ENCODE measurements at places on chromosomes 12 and 14.

DNA sequence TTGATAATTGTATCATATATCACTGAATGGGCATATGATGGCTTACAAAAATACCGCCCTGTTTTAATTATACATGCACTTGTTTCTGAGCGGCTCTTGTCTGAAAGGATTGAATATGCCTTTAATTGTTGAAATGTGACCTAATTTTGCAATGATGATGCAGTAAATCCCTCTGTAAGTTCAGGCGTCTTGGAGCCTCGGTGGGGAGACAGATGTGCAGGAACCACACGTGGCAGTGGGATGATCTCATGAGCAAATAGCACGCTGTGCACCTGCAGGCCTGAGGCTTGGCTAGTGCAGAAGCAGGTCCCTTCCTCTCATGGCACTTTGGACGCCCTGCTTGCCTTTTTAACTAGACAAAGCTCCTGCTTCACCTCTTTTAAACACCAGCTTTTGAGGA, 49.3 kb upstream of the ASPG start:
- no peak for DNase-seq

DNA sequence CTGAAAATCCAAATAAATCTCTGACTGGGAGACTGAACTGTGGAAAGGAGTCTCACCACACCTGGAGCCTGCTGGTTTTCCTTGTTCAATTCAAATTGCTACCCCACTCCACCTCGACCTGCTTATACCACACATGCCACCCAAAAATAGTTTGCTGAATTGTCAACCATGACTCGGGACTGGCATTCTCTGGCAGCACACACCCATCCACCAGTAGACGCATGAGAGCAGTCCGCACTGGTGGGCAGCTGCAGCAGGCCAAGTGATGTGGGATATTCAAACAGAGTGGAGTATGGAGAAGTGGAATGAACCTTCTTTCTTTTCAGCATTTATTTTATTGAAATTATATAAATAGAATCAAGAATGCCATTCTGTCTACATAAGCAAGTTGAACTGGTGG, 38.7 kb upstream of the SYCP3 start:
- DNase-seq = no peak

DNA sequence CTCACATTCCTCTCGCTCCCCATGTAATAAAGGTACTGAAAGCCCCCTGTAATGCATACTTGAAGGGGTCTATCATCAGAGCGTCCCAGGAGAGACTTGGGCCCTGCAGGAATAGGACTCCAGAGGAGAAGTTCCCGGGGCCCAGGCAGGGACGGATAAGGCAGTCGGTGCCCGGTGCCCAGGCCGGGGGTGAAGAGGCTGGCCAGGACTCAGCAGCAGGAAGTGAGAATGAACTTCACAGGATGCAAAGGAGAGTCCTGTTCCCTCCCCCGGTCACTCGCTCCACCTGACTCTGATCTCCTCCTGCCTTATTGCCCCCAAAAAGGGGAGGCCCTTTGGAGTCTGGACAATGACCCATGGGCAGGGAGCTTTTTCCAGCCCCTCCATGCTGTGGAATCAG, 40.2 kb downstream of the LRRC74A start:
- no peak for DNase-seq

DNA sequence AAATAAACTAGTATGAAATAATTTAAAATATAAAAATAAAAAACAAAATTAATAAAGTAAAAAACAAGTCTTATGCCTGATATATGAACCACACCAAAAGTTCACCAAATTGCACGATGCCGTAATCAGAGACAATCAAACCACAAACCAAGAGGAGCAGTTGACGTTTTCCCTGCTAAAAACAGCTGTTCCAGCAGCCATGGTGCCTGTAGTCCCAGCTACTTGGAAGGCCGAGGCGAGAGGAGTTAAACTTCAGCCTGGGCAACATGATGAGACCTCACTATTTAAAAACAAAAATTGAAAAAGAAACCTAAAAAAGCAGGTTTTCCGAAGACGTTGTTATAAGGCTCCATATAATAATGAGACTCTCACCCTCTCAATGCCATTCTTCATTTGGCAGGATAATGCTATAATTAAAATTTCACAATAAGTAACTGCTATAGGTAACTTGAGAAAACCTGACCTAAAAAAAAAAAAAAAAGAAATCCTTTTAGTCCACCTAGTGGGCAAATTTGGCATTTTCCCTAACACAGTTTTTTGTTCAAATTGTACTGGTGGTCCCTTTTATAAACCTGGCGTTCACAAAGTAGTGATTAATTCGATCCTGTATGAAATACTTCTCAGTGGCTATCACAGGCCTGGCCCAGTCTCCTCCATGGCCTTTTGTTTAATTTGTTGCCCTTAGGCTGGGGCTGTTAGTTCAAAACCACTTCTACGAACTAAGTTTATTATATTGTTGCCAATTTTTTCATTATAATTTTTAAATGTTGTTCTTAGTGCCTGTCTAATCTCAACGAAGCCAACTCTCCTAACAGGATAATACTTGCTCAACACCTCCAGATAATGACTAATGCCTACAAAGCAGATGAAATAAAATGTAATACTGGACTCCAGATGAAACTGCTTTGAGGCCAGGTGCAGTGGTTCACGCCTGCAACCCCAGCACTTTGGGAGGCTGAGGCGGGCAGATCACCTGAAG, 62.1 kb downstream of the TNFAIP2 start:
- DNase-seq = peak; percentile 67

DNA sequence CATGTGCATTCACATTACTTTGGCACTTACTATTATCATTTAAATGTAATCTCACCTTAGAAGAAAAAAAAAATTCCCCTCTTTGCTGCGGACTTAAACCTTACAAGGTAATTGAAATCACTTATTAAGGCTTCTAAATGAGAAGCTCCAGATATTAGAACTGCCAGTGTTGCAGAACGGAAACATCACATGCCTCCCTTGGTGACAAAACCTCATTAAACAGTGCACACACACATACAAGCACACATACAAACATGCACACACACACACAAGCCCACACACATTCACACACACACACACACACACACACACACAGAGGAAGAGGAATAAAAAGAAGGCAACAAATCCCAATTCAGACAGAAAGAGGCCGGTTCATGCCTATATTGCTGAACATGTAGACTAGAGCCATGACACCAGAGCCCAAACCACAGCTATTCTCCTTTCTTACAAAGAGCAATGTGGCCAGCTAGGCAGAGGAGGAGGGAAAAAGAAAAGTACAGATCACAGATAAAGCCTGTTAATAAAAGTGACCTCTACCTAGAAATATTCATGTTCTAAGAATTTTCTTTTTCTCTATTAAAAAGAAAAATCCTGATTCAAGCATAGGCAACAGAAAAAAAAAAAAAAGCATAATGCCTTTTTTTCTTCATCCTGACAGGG, 405.2 kb upstream of the FLRT2 start:
- no peak for DNase-seq

- DNase-seq = no peak
Observed at GRCh38 chr12:4850857-4851380, 58.8 kb upstream of the KCNA1 start.

DNA sequence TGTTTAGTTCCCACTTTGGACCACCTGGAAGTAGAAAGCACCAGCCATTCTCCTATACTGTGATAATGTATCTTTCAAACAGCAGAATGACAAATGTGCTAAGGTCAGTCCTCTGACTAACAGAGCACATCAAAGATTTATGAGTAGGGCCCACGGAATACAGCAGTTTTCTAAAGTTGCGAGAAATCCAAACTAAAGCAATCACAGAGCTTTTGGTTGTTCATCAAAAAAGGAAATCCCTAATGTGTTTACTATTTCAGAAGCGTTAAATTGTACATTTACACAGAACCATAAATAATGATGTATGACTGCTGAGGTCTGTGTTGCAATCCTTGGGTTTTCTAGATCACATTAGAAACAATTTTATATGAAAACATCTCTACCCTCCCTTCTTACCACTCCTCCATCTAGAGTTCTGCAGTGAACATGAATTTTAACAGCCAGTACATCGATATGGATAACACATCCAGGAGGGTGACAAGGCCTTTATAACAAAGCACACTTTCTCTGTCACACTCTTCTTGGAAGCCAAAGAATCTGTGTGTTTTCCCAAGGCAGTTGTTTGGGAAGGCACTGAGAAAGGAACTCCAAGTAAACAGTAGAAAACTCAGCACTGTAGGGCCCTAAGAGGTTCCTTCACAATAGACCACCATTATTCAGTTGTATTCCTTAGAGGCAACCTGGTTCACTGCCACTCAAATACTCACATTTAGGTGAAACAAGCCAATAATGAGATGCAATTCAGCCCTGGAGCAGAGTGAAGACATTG, 7.3 kb downstream of the KITLG start:
- DNase-seq = no peak

DNA sequence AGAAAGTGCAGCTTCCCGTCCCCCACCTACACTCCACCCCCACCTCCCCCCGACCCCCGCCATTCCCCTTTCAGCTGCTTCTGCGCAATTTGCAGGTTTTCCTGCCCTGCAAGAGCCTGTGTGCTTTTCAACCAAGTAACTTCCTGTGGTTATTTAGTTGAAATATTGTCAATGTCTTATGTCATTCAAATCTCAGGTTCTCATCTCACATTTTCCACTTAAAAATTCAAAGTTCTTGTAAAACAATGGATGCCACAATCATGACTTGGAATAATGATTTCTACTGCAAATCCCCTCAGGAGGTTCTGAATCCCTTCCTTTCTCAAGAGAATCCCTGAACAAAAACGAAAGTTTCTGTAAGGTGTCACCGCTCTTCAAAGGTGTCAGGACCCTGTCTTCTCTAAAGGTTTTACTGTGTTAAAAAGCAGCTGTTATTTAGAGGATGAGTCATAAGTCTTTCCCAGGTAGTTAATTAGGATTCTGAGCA, 31.6 kb downstream of the WBP11 start:
- peak; percentile 57 for DNase-seq

GRCh38 chr14:45947830-45948229, 694.8 kb upstream of the MIS18BP1 start:
- DNase-seq = no peak

DNA sequence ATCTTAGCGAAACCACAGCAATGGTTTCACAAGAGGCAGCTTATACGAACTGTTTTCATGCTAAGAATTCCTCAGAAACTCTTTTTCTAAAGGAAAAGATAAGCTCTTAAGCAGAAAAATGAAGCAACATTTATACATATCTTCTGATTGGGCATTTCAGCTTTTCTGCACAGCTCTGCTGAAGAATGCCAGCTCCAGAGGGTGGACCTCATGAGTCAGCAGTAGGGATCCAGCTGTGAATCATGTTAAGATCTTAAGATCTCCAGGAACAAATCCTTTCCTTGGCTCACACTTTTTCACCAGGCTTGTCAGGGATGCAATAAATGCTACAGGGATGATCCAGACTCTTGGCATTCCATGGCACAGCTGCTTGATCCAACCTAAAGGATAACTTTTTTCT, 477.1 kb upstream of the CCDC196 start:
- DNase-seq = no peak

- DNase-seq = no peak
Observed at GRCh38 chr12:128942960-128943477, 89.7 kb downstream of the GLT1D1 start.

GRCh38 chr14:74945852-74946658, 9.3 kb downstream of the PGF start:
- DNase-seq = peak; percentile 90

- peak; percentile 7 for DNase-seq
Observed at GRCh38 chr12:78392918-78393317, 471.7 kb upstream of the SYT1 start.

DNA sequence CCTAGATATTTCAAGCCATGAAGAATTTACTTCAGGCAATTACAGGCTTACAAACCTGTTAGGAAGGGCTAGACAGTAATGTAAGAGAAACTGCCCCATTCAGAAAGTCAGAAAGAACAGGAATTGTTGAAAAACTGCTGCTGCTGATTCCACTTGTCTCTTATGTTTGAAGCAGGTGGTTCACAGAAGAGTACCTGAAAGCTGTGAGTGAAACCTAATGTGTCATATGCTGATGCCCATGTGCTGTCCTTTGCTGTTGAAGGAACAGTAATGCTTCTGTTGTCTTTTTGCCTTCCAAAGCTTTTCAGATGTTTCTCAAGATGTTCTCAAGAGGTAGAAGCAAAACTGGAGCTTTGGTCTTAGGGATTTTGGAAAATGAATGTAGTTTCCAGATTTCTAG, 39.0 kb downstream of the MNAT1 start:
- DNase-seq = no peak

GRCh38 chr12:105670672-105671071, 340.2 kb downstream of the C12orf75 start:
- no peak for DNase-seq

GRCh38 chr12:114790276-114790675, 106.3 kb upstream of the TBX3 start:
- no peak for DNase-seq

GRCh38 chr14:87260460-87260859, 732.5 kb downstream of the GALC start:
- no peak for DNase-seq

- DNase-seq = no peak
Observed at GRCh38 chr12:44777044-44777443, 99.1 kb downstream of the NELL2 start.

DNA sequence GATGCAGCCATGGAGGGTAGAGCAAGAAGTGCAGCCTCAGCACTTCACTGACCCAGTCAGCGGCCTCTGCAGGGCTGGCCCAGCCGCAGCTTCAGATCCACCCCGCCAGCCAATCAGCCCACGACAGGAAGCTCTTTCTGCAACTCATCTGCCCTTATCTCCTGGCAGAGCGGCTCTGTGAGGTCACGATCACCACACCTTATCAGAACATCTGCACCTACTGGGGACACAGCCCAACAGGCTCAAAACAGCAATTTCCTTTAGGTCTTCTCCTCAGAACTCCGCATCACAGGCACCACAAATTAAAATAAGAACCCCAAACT, 287.3 kb downstream of the BCL11B start:
- DNase-seq = peak; percentile 68

- peak; percentile 64 for DNase-seq
Observed at GRCh38 chr12:66688846-66689439, 10.1 kb upstream of the GRIP1 start.

- no peak for DNase-seq
Observed at GRCh38 chr14:87008965-87009364, 984.0 kb downstream of the GALC start.

GRCh38 chr12:89470741-89471509, 53.7 kb downstream of the GALNT4 start:
- DNase-seq = peak; percentile 82

Measured in hematopoietic multipotent progenitor cell treated with erythropoietin and hydrocortisone succinate and interleukin-3 and kit ligand, for 4 days (in vitro differentiated cells).